ENCODE measurements at places on chromosomes 4 and X.

- ATAC-seq: no peak
Measured at GRCh38 chr4:152070854-152071253, 310.0 kb upstream of the GATB start.

GRCh38 chr4:81522711-81523110, 51.0 kb upstream of the RASGEF1B start:
- no peak for ATAC-seq

DNA sequence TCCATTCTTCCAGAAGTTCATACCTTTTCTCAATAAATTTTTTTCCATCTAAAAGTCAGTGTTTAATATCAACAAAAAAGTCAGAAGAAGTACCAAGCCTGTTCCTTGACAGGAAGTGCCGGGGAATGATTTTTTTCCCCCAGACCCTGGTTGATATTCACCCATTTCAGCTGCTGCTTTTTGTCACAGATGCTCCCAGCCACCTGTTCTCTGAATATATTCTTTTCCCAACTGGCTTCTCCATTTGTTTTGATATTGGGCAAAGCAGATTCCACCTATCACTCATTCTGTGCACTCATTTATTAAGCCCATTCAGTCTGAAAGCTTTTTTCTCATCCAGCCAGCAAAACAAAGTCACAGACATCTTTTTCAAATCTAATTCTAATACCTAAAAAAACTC, 139.9 kb downstream of the FRMPD4 start:
- ATAC-seq: no peak

DNA sequence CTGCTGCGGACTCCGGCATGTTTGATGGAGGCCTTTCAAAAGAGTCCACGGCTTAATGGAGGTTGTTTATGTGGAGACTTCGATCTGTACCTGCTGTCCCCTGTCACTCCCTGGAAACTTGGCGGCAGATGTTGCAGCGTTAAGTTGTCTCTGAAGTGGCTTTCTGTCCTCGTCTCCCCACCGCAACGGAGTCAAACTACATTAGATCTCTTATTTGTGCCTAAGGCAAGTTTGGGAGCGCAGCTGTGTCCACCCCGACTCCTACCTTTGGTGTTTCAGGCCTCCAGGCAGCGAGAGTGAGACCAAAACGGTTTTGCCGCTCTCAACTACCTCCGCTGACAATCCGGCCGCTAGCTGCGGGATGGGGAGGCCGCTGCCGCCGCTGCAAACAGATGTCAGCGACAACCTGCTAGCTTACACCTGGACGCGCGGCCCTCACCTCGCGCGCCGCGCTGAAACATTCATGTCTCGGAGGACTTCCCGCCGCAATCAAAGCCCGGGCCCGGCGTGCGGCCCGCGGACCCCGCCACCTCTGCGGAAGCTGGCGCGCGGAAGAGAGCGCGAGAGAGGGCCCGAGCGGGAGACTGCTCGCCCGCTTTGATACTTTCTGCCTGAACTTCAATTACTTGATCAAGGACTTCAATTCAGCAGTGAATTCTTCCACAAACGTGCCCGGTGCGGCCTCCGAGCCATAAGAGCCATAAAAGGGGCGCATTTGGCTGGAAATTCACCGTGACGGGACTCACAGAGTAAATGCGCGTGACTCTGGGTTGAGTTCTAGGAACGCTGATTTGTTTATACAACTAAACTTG, 108.4 kb downstream of the ANTXR2 start:
- ATAC-seq: no peak

DNA sequence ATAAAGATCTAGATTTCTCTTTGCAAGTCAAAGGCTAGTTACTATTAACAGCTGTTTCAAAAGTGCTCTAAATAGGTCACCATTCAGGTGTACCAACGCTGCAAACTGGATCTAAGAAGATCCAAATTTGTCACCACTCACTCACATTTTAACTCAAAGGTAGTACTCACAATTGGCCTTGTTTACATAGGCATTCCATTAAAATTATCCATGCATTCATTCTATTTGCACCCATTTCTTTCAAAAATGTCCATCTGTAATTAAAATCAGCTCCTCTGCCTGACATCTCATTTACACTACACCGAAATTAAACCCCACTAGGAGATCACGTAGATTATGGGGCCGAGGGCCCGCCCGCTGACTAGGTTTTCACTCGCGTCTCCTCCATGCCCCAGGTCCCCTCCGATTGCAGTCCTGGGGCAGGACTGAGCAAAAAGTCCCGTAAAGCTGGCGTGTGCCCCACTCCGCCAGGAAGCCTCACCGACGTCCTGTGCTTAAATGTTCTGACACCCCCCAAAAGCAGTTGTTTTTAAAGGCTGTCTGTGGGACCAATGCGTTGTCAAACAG, 1.3 kb upstream of the ING2 start:
- no peak for ATAC-seq

DNA sequence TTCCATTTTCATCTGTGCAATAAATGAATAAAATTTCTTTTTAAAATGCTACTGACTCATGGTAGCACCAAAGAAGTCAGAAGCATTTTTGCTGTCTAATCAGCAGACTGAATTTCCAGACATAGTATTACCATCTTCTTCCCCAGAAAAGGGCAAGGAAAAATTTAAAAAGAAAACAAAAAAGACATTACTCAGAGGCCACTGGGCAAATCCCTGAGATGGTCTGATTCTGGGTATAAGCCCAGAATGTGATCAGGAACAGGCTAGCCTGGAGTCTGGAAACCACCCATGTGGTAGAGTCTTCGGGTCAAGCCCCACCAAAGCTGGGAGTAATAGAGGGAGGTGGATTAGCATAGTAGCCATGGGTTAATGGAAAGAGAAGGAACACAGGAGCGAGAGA, 342.8 kb downstream of the FBXW7 start:
- no peak for ATAC-seq

- ATAC-seq: no peak
Measured at GRCh38 chrX:1492421-1493012, 39.8 kb upstream of the ASMTL start.

- no peak for ATAC-seq
Measured at GRCh38 chr4:167399201-167399600, 164.9 kb upstream of the SPOCK3 start.

DNA sequence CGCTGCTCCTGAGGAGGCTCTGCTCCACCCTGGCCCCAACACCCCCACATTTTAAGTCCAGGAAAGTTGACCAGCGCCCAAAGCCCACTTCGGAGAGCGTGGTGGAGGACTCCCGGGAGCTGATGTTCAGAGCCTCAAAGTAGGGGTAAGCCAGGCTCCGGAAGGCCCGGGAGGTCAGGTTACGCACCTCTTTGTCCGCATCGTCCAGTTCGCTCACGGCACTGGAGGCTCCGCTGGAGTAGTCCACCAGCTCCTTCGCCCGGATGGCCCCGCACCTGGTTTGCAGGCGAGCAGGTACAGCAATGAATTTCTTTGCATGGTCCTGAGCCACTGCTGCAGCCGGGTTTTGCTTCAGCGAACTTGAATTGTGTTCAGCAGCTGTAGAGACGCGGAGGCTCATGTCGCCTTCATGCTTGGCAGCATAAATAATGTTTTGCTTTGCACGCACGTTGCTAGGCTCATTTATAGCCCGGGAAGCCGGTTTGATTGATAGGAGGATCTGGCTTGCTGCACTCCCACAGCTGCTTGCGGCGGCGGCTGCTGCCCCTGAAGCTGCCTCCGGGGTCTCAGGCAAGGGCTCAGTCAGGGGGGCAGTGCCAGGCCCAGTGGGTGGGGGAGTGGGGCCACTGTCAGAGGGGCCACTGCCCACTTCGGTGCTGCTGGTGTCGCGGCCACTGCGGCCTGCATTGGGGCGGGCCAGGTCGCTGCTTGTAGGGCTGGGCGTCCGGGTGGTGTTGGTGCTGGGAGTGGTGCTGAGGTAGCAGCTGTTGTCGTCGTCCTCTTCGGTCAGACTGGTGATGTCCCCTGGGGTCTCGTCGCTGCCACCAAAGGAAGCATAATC, 4.8 kb downstream of the C4orf54 start:
- no peak for ATAC-seq

DNA sequence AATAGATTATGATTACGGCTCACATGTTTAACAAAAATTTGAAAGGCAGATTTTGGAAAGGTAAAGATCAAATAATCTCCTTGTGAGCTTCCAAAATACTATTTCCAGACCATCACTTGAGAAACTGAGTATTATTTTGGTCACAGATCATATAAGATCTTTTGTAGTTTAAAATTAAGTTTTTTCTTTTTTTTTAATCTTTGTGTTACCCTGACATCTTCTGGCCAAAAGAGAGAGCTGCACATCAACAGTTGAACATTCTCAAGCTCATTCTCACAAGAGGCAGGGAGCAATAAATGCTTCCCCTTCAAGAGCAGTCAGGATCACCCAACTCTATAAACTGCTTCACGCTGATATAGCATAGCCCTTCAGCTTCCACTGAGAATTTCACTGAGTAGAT, 15.9 kb downstream of the TMEM192 start:
- peak; percentile 79 for ATAC-seq

DNA sequence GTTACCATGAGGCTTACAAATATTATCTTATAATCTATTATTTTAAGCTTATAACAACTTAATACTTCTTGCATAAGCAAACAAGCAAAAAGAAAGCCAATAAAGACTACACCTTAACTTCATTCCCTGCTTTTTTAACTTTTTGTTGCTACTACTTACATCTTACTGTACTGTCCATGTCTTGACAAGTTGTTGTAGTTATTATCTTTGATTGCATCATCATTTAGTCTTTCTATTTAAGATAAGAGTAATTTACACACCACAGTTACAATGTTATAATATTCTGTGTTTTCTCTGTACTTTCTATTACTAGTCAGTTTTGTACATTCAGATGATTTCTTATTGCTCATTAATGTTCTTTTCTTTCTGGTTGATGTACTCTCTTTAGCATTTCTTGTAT, 346.6 kb downstream of the SMARCA1 start:
- ATAC-seq: no peak

DNA sequence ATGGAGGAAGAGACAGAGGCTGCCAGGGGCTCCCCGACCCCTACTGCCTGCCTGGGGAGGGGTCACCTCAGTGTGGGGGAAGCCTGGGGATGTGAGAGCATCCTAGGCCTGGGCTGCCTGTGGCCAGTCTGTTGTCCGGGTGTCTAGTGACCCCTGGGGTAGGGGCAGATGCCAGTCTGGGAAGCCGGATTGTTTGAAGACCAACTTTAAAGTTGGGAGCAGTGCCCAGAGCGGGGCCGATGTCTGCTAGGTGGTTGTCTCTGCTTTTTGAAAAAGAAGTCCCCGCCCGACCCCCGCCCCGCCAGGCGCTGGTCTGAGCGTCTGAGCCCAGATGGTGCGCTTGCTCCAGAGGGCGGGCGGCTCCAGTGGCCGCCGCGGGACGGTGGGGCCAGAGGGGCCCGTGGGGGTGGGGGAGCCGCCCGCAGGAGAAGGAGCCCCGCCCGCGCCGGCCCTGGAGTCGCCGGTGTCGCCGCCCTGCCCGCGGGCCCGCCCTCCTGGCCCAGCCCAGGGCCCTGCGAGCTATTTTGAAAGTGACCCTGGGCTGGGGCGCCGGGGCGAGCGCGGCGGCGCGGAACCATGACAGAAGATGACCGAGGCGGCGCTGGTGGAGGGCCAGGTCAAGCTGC, at the start of gene DOK7:
Gene DOK7 (plus strand): TSS at position 517 of the 626 bp plus-strand sequence. CDS start 70 bp downstream, at position 587.
- ATAC-seq: peak; percentile 10

DNA sequence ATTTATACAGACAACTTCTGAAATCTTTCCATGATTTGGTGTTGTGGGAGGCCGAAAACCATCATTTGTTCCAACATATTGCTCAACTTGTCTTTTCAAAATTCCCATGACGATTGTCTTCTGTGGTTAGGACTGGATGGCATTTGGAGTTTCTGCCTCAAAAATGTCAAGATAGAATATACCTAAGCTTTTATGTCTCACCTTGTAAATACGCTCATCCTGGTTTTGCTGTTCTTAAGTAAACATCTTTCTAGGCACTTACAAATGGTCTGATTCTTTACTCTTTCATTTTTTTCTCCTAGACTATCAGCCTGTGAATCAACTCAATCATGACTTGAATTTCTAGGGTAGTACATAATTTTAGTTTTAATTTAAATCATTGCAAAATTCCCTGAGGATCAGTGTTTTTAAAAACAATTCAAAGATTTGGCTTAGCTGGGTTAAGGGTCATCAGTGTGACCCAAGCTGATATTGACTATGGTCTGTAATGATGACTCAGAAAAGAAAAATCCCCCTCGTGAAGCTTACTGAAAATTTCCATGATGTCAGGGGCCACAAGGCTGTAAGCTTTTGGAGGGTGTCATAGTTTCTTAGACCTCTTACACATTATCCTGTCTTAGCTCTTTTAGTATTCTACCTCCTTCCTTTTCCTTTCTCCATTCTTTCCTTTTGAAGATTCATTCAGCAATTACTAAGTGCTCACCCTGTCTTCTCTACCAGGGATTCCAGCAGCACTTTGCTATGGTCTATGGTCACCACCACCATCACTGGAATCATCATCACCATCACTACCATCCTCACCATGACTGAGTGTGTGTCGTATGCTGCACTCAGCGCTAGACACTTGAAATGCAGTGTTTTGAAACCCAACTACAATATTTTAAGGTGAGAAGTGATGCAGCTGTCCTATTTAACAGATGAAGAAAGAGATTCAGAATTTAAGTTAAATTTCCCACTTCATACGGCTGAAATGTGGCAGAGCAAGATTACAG, 124.4 kb downstream of the CPE start:
- ATAC-seq: no peak

GRCh38 chrX:38327775-38328081, 419 bp upstream of the RPGR start:
- peak; percentile 2 for ATAC-seq

DNA sequence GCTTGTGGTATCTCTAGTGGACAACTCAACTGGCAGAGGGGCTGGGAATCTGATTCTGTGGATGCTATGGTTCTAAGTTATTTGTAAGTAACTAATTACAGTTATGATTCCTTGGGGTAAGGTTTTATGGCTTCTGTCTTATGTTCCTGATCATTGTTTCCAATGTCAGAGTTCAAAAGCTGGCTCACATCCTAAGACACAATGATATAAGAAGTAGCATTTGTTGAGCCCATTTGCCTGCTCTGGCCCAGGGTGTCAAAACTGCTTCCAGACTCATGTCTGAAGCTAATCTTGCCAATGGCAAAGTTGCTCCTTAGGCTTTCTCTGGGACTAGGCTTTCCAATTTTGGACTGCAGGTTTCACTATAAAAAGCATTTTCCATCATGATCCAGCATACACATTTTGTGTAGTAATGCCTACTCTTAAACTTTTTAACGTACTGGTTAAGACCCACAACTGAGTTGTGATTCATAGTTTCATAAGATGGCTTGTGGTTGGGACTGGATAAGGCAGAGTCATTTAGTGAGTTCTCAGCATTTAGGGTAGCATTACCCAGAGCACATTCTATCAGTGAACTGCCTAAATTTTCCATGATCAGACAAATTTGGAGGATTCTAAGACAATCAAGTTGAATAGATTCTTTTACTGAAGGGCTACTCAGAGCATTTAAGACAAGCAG, 50.0 kb downstream of the CCNI start:
- no peak for ATAC-seq

Data from SK-N-SH treated with all-trans-retinoic acid at 6 μM for 48 hours (cell line).